ENCODE measurements at places on chromosomes 12 and 14. TPM values are rescaled to one million over a fixed set of nuclear protein-coding genes. Genes with fewer than 3 reads are reported as not detected.

PHC1 gene
- 15.4 TPM for polyA plus RNA-seq

ACTR10 gene
- polyA plus RNA-seq = 64.6 TPM

- no peak for DNase-seq
Observed at GRCh38 chr14:25349269-25349668, 299.3 kb upstream of the STXBP6 start.

- DNase-seq = no peak
Observed at GRCh38 chr12:117321572-117321971, 39.9 kb downstream of the NOS1 start.
